Astrocyte (in vitro differentiated cells and primary cell): ENCODE measurements at places on chromosomes 7 and 10. TPM values are rescaled to one million over a fixed set of nuclear protein-coding genes. Genes with fewer than 3 reads are reported as not detected.

The TMEM176B gene
- 0.26 and 0.32 TPM in 2 replicates for total RNA-seq

The C7orf57 gene
- total RNA-seq, result not detected in 2 replicates

The BAZ1B gene
- 61.0 and 62.5 TPM in 2 replicates for total RNA-seq

The ANKRD1 gene
- total RNA-seq, result 841 and 913 TPM in 2 replicates

The AMZ1 gene
- total RNA-seq, result 3.4 and 5.7 TPM in 2 replicates

The LIPN gene
- total RNA-seq, result not detected in 2 replicates

The VGF gene
- total RNA-seq, result 40.5 and 51.8 TPM in 2 replicates

The ABCB1 gene
- 0.79 and 1.8 TPM in 2 replicates for total RNA-seq

The WDFY4 gene
- 0.02 and 0.25 TPM in 2 replicates for total RNA-seq

The TMEM236 gene
- total RNA-seq, result 0.14 and 0.43 TPM in 2 replicates

DNA sequence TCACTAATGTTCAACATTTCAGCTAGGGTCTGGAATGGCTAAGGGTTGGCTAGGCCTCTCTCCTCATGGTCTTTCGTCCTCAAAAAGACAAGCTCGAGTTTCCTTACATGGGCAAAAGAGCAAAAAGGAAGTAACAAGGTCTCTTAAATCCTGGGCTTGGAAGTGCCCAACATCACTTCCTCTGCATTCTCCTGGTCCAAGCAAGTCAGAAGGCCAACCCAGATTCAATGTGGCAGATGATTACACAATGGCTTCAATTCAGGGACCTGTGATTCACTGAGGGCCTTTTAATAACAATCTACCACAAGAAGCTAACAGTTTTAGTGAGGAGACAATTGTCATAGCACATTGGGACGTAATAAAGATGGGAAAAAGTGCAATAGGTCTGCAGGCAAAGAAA is 4.4 kb upstream of the NUP205 start:
- no peak for DNase-seq

DNA sequence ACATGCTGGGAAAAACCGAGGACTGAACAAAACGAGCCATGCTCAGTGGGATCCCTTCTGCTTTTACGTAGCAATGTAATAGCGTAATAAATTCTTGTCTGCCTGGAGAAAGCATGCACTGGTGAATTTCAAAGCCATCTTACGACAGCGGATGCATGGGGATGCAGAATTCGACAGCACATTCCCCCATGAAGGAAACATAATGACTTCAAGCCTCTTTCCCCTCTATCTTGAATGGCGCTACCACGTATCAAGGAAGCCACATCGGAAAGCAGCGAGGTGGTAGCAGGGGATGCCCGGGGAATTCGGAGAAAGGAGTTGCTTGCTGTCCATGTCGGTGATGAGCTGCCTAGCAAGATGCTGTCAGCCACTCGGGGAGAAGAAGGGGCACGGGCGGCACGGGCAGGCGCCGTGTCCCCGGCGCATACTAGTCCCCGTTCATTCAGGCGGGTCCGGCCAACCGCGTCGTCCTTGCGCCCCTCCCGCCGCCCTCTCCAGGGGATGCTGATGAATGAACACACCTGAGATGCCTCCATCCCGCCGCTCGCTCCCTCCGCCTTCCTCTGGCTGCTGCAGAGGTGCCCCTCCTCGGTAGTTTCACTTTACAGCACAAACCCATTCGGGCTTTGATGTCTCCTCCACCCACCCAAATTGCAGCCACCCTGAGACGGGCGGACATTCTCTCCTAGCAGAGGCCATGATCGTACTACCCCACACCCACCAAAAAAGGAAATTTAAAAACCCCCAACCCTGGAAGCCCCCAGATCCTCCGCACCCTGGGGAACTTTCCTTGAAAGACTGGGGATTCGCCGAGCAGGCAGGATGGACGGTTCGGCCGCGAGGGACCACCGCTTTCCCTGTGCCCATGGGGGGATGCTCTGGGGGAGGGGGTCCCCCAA is 644 bp downstream of the SORBS1 start:
- DNase-seq, result peak; percentile 47

GRCh38 chr10:59093461-59093860 is 83.0 kb upstream of the PHYHIPL start:
- no peak for DNase-seq

DNA sequence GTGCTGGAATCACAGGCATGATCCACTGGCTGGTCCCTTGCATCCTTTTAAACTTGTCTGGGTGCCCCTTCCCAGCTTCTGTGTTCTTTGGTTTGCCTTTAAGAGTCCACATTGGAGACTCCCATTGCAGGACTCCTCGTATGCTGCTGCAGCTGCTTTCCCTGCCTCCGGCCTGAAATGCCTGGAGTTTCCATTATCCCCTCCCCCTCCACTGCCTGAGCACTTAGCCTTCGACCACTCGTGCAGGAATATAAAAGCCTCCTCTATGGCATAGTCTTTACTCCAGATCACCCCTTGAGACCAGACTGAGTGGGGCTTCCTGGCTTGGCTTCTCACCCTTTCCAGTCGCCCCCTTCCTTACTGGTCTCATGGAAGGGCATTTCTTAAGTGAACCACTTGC is 80.2 kb downstream of the RHOBTB1 start:
- DNase-seq, result no peak

GRCh38 chr10:109450702-109451101 is 472.6 kb downstream of the XPNPEP1 start:
- DNase-seq, result no peak

- DNase-seq, result no peak
Measured at GRCh38 chr7:30557245-30557644, 37.4 kb upstream of the GARS1 start.

DNA sequence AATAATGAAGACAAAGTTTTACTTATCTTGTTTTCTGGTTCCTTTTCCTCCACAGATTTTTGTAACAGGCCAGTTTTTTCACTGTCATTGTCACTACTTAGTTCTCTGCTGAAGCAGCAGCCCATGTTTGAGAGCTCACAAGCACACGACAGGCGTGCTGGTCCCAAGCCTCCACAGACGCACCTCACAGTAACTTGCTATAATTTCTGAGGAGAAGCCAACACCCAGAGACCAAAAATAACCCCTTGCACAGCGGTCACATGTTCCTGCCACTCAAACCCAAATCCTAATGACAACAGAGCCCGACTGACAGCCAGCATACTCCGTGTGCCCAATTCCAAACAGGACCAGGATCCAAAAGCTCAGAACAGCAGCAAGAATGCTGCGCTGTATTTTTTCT is 58.5 kb downstream of the LARP4B start:
- no peak for DNase-seq

DNA sequence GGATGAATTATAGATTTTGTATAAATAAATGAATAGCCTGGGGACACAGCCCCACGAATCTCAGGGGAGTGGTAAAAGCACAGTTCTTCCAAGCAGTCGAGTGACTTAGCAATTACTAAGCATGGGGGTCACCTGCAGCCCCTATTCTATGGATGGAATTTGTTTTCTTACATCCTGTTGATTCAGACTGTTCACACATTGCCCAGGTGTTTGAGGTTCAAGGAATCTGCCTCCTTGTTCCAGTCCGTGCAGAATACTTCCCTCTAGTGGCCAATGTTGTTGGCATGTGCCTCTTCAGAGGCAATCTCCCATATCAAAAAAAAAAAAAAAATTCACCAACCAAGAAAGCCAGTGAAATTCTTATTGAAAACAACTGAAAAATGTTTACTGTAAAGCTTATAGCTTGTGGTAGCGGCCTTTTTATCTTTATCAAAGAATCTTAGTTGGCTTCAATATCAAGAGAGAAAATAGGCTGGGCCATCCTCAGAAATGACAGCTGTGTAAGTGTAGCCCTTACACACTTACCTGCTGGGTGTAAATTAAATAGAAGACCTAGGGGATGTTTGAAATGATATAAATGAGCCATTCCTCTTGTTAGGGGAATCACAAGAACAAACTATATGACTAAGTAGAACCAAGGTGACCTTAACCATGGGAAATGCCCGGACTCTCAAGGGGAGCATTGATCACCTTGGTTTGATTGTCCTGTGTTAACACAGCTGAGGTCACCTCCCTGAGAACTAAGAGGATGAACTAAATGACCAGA is 7.8 kb downstream of the LIPM start:
- DNase-seq, result peak; percentile 49

DNA sequence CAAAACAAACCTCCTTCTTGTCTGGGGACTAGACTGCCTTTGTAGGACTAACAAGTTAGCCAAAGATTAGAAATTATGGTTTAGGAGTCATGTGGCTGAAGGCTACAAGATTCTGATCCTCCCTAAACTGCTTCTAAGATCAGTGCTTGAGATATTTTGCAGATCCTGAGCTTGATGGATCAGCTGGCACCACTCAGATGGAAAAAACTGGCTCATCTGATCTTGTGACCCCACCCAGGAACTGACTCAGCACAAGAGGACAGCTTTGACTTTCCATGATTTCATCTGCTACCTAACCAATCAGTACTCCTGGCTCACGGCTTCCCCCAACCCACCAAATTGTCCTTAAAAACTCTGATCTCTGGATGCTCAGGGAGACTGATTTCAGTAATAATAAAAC is 271.5 kb upstream of the TAC1 start:
- DNase-seq, result no peak

DNA sequence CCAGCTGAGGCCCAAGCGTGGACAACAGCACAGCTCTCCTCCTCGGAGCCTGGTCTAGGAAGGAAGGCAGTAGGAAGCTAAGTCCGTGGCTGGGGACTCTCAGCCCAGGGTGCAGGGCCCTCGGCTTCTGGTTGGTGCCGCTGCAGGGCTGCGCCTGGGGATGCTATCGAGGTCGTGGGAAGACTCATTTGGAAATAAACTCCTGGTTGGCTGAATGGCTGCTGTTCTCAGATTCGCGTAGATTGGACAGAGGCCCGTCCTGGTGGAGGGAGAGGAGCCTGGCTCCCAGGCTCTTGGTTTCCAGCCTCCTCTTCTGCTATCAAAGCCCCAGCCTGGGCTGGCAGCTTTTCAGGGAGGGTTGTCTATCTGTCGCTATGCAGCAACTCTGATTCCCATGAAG is 152.6 kb upstream of the FZD8 start:
- DNase-seq, result no peak

- DNase-seq, result peak; percentile 100
Measured at GRCh38 chr10:50605269-50605950, 18.3 kb downstream of the SGMS1 start.

- DNase-seq, result peak; percentile 96
Measured at GRCh38 chr10:33136271-33136670, 178.2 kb upstream of the ITGB1 start.

DNA sequence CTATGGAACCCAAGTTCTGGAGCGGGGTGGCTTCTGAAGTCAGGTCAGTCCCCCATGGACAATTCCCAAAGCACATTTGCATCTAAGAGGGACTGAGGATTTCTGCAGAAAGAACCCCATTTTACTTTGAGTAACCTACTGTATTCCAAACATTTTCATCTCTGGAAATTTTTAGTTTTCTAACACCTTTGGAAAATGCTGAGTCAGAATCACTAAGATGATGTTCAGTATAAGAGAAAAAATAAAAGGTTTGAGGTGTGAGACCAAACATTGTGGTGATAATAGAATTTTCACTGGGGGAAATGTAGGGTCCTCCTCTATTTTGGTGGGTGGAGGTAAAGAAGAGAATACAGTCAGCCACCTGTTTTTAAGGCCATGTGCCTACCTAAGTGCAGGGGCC is 227.1 kb downstream of the LRMDA start:
- DNase-seq, result no peak

DNA sequence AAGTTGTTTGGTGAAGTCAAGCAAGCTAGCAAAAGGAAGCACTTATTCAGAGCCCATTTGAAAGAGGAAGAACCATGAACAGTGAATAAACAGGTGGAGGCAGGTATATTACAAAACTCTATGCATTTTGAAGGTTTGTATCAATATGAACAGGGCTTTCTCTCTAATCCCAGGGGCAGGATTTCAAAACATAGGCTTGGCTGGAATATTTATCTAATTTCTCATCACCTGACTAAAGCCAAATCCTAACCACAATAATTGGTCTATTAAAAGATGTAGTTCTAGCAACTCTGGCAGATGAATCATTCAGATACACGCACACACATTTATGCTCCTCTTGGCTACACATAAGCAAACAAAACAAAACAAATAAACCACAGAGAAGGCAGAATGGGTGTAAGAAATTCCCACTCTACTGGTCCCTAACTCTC is 554.4 kb downstream of the INHBA start:
- peak; percentile 97 for DNase-seq

DNA sequence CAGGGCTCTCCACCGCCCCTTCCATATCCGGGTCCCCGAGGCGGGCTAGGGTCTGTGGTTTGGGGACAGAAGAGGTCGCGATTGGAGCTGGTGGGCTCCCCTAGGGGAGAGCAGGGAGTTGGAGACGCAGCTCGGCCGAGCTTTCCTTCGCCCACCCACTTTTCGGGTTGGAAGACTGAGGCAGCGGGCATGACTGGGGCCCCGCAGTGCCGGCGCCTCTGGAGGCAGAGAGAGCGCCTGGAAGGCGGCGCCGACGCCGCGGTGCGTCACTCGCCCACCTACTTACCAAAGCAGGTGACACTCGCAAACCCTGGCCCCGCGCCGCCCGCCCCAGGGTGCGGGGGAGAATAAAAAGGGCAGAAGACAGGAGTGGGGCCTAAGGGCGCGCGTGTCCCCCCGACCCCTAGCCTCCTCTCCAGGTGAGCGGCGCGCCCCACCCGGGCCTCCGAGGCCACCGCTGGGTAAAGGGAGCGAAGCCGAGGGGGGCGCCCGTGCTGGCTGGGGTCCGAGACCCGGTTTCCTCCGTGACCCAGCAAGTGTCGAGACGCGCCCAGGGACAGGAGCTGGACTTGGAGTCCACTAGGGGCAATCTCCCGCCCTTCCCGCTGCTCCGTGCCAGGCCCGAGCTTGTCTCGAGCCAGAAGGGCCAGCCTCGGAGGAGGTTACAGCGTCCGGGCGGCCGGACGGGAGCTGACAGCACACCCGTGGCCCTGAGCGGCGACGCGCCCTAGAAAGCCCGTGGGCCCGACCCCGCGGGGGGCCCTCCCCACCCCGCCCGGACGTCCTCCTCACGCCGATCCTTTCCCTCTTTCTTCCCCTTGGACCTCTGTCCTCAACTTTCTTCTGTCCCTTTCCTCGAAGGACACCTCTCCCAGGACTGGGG is 34.4 kb upstream of the GRID1 start:
- DNase-seq, result peak; percentile 25

DNA sequence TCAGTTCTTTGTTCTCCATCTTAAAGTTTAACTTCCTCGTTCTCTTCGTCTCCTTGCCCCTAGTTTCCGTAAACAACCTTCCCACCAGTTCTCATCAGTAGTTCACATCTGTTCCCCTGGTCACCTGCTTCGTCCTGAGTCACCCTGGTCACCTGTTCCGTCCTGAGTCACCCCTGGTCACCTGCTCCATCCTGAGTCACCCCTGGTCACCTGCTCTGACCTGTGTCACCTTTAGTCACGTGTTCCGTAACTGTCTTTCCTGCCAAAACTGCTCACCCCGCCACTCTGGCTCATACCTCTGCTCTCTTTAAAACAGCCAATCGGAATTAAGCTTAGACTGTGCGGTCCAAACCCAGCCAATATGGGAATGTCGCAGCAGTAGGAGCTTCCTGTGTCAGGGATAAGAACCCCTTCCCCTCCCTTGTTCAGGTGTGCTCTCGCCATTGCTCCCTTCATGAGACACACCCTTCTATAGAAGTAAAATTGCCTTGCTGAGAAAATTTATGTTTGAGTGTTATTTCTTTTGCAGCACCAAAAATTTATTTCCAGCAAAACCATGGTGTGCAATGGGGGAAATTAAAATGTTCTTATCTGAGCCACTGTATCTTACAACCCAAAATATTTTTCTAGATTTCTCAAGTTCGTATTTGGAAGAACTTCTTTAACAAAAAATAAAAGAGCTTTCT is 112.2 kb downstream of the VIM start:
- DNase-seq, result no peak
